ENCODE measurements at places on chromosomes 2 and 18.

- no peak for DNase-seq
Observed at GRCh38 chr2:241359481-241360045, 3.5 kb downstream of the FARP2 start.

DNA sequence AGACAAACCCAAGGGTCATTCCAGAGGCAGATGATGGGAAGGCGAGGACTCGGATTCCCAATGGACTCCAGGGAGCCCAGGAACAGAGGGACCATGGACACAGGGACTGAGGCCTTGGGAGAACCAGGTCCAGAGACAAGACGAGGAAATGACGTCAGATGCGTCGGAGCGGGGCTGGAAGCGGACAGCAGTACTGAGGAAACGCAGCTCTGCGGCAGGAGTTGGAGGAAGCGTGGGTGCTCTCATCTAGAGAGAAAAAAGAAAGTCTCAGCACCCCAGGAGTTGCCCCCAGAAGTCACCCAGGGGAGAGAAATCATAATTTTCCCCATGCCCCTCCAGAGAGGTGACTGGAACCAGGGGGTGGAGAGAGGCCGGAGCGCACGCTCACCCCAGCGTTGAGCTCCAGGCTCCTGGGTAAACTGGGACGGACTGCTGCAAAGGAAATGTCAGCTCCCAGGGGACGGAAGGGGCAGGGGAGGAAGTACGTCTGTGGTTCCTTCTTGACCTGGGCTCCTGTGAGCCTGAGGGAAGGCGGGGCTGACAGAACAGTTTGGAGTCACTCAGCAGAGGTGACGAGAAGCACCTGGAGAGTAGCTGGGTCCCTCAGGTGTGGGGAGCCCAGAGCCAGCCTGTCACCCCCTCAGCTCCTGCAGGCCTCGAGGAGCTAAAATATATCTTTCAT is 44.7 kb downstream of the CMPK2 start:
- DNase-seq, result no peak

DNA sequence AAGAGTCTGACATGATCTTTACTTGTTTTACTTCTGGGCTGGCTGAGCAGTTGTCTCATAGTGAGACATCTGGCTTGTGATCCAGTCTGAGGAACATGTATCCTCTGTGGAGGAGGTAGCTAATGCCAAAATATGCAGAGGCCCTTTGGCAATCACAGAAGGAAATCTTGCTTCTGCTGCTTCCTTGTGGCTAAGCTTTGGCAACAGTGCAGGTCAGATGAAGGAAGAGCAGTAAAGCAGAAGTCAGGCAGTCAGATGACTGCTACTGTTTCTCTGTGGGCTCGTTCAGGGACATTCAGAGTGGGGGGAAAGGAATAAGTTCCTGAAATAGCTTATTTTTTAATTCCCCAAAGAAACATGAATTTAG is 22.3 kb downstream of the DOK1 start:
- DNase-seq, result peak; percentile 94

GRCh38 chr18:27711382-27711781 is 465.5 kb downstream of the CDH2 start:
- no peak for DNase-seq

GRCh38 chr2:60522462-60522861 is 31.0 kb downstream of the BCL11A start:
- no peak for DNase-seq

- peak; percentile 3 for DNase-seq
Observed at GRCh38 chr2:163565192-163565591, 170.6 kb downstream of the FIGN start.

- DNase-seq, result peak; percentile 19
Observed at GRCh38 chr2:118122594-118123281, 34.5 kb downstream of the INSIG2 start.

DNA sequence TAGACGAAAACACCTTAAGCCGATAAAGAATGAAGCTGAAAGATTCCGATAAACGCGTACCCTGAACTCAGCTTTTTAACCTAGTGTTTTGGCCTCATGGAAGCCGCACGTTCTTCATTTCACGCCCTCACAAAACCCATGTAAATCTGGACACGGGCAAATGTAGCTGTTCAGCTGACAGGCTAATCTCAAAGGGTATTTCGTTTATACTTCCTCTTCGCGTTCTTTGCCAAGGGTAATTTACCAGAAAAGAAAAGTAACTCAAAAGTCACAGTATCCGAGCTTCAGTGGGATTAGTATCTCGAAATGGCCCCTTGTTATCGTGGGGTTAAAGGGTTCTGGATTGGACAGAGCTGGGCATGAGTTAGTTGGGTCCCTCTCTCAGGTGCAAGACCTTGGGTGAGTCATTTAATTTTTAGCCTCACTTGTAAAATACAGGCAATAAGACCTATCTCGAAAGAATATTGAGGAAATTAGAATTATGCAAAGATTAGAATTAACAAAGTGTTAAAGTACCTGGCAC is 22.0 kb upstream of the STPG4 start:
- DNase-seq, result no peak

GRCh38 chr2:11758187-11758586 is 11.8 kb downstream of the LPIN1 start:
- no peak for DNase-seq

GRCh38 chr2:15973481-15974401 is 33.4 kb downstream of the MYCN start:
- no peak for DNase-seq

DNA sequence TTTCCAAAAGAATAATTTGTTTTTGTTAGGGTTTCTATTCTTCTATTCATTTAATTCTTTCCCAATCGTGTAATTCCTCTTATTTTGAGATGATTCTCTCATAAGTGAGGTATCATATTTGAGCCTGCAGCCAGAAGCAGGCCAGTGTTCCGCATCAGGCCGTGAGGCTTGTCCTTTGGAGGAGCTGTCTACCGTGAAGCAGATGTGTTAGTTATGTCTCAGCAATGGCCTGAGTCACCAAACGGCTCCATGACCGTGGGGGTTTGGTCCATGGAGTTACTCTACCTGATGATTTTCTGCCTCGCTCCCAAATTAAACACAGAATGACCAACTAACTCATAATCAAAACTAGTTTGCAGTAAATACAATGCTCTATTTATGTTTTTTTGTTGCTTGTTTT is 64.2 kb upstream of the TMEM87B start:
- DNase-seq, result no peak

DNA sequence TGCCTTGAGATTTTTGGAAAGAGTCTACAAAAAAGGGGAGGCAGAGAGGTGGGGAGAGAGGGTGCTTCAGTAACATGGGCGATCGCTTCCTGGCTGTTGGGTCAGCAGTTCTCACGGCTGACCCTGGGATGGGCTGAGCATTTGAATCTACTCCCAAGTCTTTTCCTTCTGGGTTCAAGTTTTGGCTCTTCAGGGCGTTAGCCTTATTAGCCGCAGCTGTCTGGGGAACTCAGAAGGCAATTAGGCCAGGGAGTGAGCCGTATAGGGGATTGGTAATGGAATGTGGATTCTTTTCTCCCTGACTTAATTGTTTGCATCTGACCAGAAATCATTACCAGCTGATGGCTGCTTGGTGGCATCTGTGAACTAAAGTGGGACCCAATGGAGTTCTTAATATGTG is 250.5 kb upstream of the SKOR2 start:
- DNase-seq, result no peak

- DNase-seq, result peak; percentile 29
Observed at GRCh38 chr2:231542136-231542535, 11.9 kb upstream of the NMUR1 start.

GRCh38 chr2:64730551-64731262 is 77.0 kb upstream of the SERTAD2 start:
- DNase-seq, result peak; percentile 83

GRCh38 chr2:228699400-228699799 is 517.9 kb upstream of the SPHKAP start:
- DNase-seq, result peak; percentile 29

DNA sequence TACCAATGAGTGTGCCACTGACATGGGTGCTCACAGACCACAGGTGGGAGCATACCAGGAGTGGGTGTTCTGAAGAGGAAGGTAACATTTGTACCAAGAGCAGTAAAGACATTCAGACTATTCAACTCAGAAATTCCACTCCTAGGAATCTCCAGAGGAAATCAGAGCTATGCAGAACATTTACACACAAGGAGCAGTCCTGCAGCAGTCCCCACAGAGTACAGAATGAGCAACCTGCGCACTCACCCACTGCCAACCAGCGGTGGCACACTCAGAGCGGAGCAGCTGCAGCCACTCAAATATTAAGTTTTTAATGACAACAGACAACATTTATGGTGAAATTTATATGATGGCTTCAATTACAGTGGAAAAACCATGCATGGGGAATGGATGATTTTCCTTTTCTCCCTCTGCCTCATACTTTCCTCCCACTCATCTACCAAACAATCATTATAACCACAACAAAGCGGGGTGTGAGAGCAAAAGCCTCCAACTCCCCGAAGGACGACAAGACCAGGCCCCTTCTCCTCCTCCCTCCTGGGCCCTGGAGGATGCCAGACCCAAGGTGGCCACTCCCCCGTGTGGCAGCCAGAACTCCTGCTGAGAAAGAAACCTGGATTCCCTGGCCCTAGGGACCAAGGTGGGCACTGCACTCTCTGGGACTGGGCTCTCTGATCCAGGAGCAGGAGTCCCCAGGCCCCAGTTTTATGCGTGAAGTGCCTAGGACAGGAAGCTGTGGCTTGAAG is 5.4 kb downstream of the HS6ST1 start:
- peak; percentile 37 for DNase-seq

GRCh38 chr2:171430516-171431410 is 3.0 kb downstream of the METTL8 start:
- no peak for DNase-seq

DNA sequence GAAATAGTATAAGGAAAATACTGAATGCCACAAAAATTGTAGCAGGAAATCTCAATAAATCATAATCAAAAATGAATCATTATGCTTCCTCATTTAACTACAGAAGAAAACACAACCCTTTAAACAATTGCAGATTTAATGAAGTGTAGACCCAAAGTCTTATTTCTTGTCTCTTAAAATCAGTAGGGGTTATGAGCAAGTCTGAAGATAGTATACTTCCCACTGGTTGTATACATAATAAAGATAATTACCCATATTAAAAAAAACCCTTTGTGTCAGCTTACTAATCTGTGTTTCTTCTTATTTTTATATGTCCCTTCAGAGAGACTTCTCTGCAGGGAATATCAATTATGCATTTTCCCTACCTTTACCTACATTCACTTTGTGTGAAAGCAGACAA is 504.7 kb downstream of the ERBB4 start:
- DNase-seq, result no peak

DNA sequence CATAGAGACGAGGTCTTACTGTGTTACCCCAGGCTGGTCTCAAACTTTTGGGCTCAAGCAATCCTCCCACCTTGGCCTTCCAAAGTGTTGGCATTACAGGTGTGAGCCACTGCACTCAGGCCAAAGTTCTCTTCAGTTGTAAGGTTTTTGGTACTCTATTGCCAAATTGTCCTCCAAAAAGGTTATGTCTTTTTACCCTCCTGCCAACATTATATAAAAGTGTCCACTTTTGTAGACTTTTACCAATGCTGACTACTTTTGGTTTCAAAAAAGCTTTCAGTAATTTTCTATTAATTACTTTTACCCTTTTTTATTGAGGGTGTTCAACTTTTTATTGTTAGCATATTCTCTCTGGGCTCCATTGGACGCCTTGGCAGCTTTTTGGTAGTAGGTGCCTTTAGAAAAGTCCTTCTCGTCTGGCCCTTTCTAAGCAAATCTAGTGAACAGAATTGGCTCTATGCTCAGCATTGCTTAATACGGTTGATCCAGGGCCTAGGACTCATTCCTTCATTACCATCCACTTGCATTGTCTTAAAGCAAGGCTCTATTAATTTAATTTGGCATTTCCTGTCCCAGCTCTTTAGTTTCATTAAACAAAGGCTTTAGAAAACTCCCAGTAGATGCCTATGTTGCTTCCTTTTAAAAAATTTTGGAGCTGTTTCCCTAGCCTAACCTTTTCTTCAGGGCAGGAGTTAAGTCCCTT is 16.7 kb upstream of the IL1A start:
- peak; percentile 71 for DNase-seq
